ENCODE measurements at places on chromosomes 2 and 18. TPM values are rescaled to one million over a fixed set of nuclear protein-coding genes. Genes with fewer than 3 reads are reported as not detected.

The TOGARAM2 gene
- total RNA-seq = 0.76 TPM

The MORN2 gene
- 14.9 TPM for total RNA-seq

The AQP12A gene
- not detected for total RNA-seq

The SDC1 gene
- 355 TPM for total RNA-seq

The CNOT9 gene
- total RNA-seq = 30.4 TPM

DNA sequence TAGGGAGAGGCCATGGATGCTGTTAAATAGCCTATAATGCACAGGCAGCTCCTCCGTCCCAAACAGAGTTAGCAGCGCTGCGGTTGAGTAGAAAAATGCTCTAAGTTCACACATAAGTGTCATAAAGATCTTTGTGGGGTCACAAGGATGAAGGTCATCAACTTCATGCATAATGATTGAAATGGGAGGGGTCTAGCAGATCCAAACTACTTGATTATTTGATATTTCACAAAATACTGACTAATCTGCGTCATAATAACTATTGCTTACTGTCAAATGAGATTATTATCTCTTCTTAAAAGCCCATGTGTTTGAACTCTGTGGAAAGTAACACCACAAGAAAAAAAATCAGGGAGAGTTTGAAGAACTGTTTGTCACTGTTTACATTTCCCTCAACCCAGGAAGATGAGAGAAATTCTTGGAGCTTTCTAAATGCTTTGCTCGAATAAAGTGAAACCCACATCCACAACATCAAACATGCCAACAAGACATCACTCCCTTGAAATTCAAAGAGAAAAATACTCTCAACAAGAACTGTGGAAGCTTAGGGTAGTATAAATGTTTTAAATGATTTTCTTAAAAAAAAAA lies 50.5 kb upstream of the CREB1 start:
- no peak overlapping the region for H3K27ac ChIP-seq
- DNase-seq = no peak
- H3K27me3 ChIP-seq = no peaks in the 10 kb centered on the region
- H3K4me1 ChIP-seq = no peaks in the 10 kb centered on the region

DNA sequence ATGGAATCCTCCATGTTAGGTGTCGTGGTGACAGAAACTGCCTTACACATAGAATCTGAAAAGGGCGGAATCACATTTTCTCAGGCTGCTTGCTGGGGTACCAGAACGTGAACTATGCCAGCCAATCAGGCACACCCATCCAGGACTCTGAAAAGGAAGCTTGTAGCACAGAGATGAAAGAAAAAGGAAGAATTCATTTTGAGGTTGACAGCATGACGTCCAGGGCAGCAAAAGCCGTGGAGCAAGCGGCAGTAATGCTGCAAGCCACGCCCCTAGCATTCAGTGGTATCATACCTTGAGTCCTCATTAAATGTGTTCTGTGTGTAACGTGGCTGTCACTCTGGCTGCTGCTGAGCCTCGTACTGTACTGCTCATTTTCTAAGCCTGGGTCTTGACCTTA lies 304.0 kb downstream of the DYSF start:
- no peaks in the 10 kb centered on the region for H3K4me1 ChIP-seq
- H3K27me3 ChIP-seq = no peaks in the 10 kb centered on the region
- H3K36me3 ChIP-seq = no peaks in the 10 kb centered on the region
- DNase-seq = no peak

DNA sequence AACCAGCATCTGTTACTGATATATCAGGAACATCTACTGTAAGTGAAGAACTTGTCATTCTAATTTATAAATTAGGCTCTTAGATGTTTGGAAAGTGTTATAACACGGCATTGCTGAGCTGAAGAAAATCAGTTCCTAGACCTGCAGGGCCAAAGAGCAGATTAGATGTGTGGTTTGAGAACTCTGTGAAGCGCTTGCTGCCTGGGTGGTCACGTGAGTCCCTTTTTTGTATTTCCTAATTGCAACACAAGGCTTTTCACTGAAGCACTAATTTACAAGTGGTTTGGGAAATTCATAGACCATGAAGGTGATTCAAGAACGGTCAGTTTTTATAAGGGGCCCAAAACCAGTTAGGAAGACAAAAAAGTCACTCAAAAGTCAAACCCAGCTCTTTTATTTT lies 106.9 kb upstream of the SP3 start:
- H3K4me3 ChIP-seq = no peak overlapping the region
- H3K27ac ChIP-seq = no peak overlapping the region
- no peak for DNase-seq
- no peaks in the 10 kb centered on the region for H3K27me3 ChIP-seq

DNA sequence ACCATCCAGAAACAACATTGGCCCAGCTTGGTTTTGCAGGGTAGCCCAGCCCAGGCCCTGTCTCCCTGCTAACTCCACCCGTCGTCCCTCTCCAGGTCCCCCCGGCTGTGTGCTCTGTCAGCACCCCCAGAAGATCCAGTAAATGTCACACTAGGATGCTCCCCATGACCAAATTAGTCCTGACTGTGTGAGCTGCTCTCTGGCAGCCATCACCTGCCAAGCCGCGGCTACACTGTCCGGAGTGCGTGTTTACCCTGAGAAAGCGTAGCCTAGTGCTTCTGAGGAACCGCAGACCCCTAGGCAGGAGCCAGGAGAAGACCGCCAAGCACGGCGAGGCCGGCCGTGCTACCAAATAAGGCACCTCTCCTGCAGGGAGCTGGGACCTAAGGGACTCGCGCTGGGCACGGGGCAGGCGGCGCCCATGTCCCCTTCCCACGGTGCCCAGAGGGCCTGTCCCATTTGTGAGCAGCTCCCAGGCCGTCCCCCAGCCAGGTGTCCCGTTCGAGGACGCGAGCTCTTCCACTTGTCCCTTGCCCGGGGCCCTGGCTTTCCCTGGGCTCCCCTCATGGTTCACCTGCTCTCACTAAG lies 849.9 kb downstream of the RNF144A start:
- no peaks in the 10 kb centered on the region for H3K4me1 ChIP-seq
- no peaks in the 10 kb centered on the region for H3K36me3 ChIP-seq
- no peak overlapping the region for H3K4me3 ChIP-seq
- peaks cover 15% of the 10 kb centered on the region for H3K27me3 ChIP-seq
- no peak for DNase-seq
- no peak overlapping the region for H3K27ac ChIP-seq

GRCh38 chr2:29532436-29532835 lies 388.9 kb downstream of the ALK start:
- no peak for DNase-seq
- H3K4me1 ChIP-seq = no peaks in the 10 kb centered on the region
- no peak overlapping the region for H3K27ac ChIP-seq
- no peaks in the 10 kb centered on the region for H3K27me3 ChIP-seq
- no peak overlapping the region for H3K4me3 ChIP-seq
- H3K36me3 ChIP-seq = no peaks in the 10 kb centered on the region

DNA sequence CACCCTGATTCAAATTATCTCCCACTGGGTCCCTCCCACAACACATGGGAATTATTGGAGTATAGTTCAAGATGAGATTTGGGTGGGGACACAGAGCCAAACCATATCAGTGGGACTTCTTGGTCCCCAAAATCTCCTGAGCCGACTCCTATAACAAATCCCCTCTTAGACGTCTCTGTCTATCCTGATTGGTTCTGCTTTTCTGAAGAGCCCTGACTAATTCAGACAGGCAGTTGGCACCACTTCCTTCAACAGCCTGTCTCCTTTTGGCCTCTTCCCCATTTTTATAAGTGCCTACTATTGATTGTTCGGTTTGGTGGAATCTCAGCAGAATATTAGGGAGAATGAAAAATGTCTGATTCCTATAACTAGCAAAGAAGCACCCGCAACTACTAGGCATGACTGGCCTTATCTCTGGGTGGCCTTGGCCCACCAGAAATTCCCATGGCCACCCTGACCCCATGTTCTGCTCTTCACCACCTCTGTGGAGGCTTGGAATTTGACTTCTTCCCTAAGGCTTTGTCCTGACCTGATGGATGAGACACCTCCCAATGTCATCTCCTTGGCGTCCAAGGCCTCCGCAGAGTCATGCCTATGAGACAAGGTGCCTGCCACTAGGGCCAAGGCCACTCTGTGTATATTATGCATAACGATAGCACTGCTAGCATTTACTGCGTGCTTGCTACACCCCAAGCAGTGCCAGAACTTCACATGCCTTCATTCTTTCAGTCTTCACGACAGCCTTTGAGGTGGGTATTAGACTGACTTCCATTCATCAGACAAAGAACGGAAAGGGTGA lies 218.9 kb upstream of the COPS8 start:
- no peaks in the 10 kb centered on the region for H3K4me1 ChIP-seq
- no peaks in the 10 kb centered on the region for H3K36me3 ChIP-seq
- DNase-seq = no peak
- H3K27ac ChIP-seq = no peak overlapping the region
- no peaks in the 10 kb centered on the region for H3K27me3 ChIP-seq

DNA sequence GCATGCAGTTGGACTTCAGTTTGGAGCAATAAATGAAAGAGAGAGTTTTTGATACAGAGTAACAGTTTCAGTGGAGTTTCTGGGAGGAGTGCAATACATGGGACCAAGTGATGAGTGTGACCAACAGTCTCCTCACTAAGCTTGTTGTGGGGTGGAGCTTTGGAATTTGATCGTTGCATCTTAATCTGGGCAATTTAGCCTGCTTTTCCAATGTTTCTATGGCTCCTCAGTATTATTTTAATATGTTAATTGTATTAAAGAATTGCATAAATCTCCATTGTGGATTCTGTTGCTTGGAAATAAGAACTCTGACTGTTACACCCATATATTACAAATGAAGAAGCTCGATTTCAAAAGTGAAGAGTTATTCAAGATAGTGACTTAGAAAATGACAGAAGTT lies 446.6 kb upstream of the LRATD1 start:
- no peak for DNase-seq
- H3K27me3 ChIP-seq = no peaks in the 10 kb centered on the region
- H3K4me1 ChIP-seq = no peaks in the 10 kb centered on the region
- H3K4me3 ChIP-seq = no peak overlapping the region
- no peak overlapping the region for H3K27ac ChIP-seq
- H3K36me3 ChIP-seq = no peaks in the 10 kb centered on the region

GRCh38 chr2:207160115-207160514 lies 5.6 kb downstream of the KLF7 start:
- H3K27ac ChIP-seq = peak overlapping the region; percentile 93
- DNase-seq = no peak
- peaks cover 49% of the 10 kb centered on the region for H3K4me1 ChIP-seq
- H3K27me3 ChIP-seq = no peaks in the 10 kb centered on the region
- H3K36me3 ChIP-seq = no peaks in the 10 kb centered on the region

DNA sequence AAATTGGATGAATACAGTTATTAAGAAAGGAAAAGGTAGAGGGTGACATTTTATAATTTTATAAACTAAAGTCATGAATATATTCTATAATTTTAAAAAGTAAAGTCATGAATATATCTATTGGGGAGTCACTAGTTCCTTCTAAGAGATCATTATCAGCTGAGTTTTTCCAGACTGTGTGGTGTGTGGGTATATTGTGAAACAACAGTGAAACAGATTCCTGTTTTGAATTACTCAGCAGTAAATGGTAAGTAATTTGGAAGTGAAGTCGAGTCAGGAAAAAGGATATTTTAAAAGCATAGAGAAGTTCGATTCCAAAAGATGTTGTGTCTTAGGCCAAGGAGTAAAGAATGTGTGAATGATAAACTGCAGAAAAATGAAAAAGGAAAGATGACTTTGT lies 1018.2 kb upstream of the NXPH2 start:
- H3K36me3 ChIP-seq = no peaks in the 10 kb centered on the region
- H3K4me1 ChIP-seq = no peaks in the 10 kb centered on the region
- DNase-seq = no peak
- no peak overlapping the region for H3K27ac ChIP-seq
- H3K4me3 ChIP-seq = no peak overlapping the region

DNA sequence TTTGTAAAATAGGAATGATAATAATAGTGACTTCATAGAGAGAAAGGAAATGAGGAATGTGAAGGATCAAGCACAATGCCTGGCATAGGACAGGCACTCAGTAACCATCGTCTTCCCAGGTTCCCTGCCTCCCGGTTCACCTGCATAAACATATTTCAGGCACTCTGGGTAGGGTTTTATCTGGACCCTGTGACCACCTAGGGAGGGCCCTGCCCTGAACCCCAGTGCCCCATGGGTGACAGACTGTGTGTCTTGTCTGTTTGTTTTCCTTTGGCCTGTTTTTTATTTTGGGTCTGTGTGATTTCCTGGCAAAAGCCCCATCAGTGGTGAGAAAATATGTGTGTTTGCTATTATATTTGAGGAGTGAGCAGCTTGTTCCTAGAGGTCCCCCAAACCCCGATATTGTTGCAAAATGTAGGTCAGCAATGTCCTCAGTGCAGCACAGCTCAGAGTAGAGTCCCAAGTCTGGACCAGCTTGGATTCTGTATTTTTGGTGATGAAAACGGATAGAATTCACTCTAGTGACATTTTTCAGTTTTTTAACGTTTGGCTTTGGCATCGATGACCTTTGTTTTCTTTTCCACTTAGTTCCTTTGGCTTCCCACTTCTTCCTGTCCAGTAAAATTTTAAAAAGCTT lies 9.6 kb upstream of the NT5C1B start:
- no peaks in the 10 kb centered on the region for H3K36me3 ChIP-seq
- no peaks in the 10 kb centered on the region for H3K27me3 ChIP-seq
- no peak overlapping the region for H3K27ac ChIP-seq
- no peak for DNase-seq

DNA sequence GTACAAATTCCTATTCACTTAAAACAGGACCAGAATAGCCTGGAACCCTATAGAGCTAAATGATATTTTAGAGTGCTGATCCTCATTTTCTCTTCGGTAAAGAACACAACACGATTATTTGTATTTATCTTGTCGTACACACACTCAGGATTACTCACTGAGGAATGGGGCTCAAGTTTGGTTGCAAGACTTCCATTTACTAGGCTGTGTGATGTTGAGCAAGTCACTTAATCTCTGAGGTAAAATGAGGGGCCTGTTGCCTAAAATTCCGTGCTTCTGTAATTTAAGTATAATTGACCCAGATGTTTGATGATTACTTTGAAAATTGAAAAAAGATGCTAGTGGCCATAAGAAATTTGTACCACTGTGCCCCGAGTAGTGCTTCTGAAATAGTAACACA lies 42.6 kb upstream of the MAP4K3 start:
- H3K27me3 ChIP-seq = no peaks in the 10 kb centered on the region
- no peak overlapping the region for H3K4me3 ChIP-seq
- no peak for DNase-seq
- H3K36me3 ChIP-seq = no peaks in the 10 kb centered on the region
- H3K4me1 ChIP-seq = no peaks in the 10 kb centered on the region

DNA sequence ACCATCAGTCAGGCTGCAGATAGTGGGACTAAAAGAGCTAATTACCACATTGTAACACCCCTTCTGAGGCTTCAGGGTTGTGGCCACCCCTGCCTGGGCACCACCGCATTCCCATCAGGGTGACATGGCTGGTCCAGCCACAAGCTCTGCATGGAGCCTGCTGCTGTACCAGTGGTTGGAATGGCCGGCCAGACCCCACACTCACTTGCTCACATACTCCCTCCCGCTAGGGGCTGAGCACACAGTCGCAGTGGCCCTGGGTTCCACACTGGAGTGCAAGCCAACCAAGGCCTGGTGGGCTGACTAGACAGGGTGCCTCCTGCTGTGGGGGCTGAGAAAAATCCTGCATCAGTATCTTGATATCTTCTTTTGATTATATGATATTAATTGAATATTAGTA lies 182.8 kb upstream of the STK17B start:
- H3K4me3 ChIP-seq = no peak overlapping the region
- DNase-seq = no peak
- no peaks in the 10 kb centered on the region for H3K36me3 ChIP-seq
- no peak overlapping the region for H3K27ac ChIP-seq
- H3K27me3 ChIP-seq = no peaks in the 10 kb centered on the region
